ENCODE measurements at places on chromosomes 2 and 18. TPM values are rescaled to one million over a fixed set of nuclear protein-coding genes. Genes with fewer than 3 reads are reported as not detected.

FMNL2 gene
- total RNA-seq = 13.6 TPM

DNAJC5G gene
- total RNA-seq = not detected

PTPRN gene
- 9.0 TPM for total RNA-seq

TUBA3E gene
- total RNA-seq = not detected

FAHD2A gene
- total RNA-seq = 31.6 TPM

GCFC2 gene
- 9.2 TPM for total RNA-seq

FKBP7 gene
- 51.4 TPM for total RNA-seq

PPM1G gene
- total RNA-seq = 102 TPM

MYOM1 gene
- total RNA-seq = 0.98 TPM

IL1F10 gene
- total RNA-seq = not detected

TWSG1 gene
- 82.0 TPM for total RNA-seq

All from smooth muscle cell of the coronary artery (primary cell).